Activated naive CD8-positive, alpha-beta T cell treated with anti-CD3 and anti-CD28 coated beads for 36 hours (primary cell): ENCODE measurements at places on chromosomes 3 and 15.

DNA sequence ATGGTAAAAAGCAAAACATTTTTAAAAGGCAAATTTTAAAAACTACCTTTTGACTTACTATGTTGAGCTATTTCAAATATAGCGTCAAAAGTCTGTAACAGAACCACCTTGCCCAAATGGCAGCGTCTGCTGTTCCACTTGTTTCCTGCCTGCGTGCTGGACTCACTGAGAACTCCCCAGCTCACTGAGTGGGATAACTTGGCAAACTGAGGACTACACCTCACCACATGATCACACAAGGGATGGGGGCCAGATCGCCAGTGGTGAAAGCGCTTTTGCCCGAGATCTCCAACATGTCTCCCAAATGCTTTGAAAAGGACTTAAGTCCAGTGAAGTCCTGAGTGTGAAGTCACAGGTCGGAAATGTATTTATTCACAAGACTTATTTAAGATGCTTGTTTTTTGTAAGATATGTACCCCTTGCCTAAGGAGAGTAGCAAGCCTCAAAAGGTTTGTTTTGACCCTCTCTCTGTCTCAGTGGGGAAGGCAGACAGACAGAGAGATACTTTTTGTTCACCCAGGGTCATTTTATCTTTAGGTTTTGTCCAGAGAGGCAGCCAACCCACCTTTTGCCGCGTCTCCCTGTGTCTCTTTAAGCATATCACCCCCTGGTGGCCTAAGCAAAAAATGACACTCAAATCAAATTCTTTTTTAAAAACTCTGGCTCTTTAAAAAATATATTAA lies 192.6 kb downstream of the PDZRN3 start:
- no peak for DNase-seq

DNA sequence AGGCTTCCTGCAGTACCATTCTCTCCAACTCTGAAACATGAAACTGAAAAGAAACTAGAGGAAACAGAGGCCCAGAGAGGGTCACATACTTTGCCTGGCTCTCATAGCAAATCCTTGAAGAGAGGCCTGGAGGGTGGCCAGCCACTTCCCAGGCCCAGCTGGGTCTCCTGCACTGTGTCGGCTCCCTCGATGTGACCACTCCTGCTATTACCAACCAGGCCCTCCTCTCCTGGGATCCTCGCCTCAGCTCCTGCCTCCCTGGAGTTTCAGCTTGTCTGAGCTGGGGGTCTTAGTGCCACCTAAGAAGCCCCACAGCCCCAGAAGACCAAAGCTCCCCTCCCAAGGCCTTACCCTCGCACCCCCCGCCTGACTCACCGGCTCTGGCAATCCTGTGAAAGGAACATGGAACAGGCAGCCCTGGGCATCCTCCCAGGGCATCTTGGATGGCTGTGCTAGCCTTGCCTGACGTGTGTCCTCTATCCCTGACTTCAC lies 4.6 kb downstream of the LOXL1 start:
- DNase-seq: no peak

- no peak for DNase-seq
These were observed 30.4 kb upstream of the UMPS start for GRCh38 chr3:124699686-124700396.

DNA sequence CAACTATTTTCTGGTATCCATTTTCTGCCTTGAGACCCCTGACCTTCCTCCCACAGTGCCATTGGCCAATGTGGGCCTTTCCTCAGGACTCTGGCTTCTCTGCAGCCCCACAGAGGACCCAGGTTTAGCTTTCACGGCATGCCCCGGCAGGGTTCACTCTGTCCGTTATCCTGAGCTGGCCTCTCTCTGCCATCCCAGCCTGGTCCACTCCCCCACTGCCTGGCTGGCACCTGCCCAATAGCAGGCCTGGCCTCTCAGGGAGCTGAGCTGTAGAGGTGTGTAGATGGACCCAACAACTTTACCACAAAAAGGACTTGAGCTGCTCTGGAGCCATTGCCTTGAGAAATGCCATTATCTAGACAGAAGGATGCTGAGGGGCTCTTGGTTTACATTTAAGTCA lies 57.5 kb downstream of the SCN10A start:
- no peak for DNase-seq

GRCh38 chr15:94582368-94582767 lies 351.0 kb downstream of the MCTP2 start:
- DNase-seq: no peak

- DNase-seq: no peak
These were observed 141.2 kb upstream of the TLE3 start for GRCh38 chr15:70238917-70239316.

GRCh38 chr3:69888040-69888942 lies 111.2 kb upstream of the SAMMSON start:
- no peak for DNase-seq

DNA sequence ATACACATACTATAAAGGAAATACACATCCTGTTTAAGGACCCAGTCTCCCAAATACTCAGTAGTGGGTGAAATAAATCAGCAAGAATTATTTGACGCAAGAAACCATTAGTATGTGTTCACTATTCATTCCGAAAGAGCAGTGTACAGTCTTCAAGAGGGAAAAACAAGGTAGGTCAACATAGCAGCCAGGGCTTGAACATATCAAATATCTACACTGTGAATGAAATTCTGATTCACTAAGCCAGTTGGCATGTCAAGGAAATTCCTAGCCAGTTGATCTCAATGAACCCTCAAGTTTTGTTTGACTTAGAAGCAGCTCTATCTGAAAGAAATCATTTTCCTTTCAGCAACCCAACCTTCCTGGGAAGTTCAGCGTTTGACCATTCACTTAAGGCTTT lies 99.0 kb downstream of the CNTN3 start:
- no peak for DNase-seq

GRCh38 chr15:70152070-70152480 lies 54.4 kb upstream of the TLE3 start:
- DNase-seq: no peak

DNA sequence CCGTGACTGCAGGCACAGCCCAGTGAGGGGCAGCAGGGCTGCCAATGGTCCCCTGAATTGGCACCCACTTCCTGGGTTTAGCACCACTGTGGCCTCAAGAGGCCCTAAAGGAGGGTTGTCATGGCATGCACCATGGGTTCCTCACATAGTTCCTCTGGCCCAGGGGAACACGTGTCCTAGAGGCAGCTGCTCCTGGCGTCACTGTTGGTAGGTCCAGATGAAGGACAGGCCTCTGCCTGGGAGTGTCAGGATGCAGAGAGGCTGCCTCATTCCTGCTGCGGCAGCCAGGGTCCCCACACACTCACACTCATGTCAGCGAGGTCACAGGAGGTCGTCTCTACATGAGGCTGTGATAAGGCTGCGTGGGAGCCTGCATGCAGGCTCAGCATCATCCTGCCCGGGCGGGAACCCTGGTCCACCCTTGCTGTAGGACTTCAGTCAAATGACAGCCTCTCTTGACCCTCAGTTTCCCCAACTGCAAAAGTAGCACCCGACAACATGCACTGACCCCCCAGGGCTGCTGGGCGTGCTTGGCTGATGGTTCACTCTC lies 26.1 kb upstream of the SFMBT1 start:
- no peak for DNase-seq

- DNase-seq: peak; percentile 99
These were observed at the start of gene RPS17 for GRCh38 chr15:82540055-82540983. Gene RPS17, minus strand, starts transcription at chr15:82540457. Its CDS starts 29 bp downstream, at chr15:82540428.

GRCh38 chr3:47432673-47433072 lies 43.1 kb downstream of the SCAP start:
- DNase-seq: no peak

GRCh38 chr3:42651248-42652091 lies 2.0 kb upstream of the ZBTB47 start:
- no peak for DNase-seq

DNA sequence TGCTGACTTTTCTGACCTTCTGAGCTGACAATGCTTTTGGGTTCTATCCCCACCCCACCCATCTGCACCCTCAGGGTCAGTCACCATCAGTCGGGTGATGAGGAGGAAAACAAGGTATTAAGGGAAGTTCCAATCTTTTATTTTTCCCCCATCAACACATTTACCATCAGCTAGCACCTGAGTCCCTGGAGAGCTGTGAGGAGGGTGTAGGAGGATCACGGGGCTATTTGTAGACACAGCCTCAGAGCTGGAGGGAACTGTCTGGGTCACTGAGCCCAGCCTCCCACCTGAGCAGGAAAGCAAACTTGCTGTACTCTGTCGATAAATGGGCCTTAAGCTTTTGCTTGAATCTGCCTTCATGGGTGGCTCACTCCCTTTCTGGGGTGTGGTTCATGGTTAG lies 24.8 kb upstream of the ZFAND6 start:
- DNase-seq: no peak

DNA sequence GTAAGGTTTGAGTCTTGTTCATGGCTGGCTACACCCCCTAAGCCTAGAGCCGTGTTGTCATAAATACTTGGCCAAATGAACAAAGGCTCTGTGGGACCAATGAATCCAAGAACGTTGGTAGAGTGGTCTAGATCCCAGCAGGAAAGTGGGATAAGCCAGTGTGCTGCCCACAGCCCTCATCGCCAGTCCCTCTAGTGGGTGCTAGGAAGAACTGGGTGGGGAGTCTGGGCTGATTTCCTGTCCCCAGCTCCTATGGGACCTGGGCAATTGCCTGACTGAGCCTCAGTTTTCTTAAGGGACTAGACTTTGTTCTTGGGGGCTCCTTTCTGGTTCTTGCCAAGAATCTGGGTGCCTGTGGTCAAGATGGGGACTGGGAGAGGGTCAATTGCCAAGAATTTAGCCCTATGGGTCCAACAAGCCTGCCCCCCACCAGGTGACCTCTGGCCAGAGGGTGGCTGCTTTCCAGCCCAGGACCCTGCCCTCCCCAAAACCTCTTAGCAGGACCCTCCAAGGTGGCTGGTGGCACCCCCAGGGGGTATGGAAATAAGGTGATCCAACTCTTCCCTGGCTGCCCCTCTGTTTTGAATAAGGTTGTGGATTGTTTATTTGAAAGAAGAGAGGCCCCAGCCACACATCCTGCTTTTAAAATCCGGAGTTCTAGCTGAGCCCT lies 42.7 kb downstream of the SMAD6 start:
- DNase-seq: no peak

GRCh38 chr3:105771392-105771791 lies 97.4 kb downstream of the CBLB start:
- DNase-seq: no peak

DNA sequence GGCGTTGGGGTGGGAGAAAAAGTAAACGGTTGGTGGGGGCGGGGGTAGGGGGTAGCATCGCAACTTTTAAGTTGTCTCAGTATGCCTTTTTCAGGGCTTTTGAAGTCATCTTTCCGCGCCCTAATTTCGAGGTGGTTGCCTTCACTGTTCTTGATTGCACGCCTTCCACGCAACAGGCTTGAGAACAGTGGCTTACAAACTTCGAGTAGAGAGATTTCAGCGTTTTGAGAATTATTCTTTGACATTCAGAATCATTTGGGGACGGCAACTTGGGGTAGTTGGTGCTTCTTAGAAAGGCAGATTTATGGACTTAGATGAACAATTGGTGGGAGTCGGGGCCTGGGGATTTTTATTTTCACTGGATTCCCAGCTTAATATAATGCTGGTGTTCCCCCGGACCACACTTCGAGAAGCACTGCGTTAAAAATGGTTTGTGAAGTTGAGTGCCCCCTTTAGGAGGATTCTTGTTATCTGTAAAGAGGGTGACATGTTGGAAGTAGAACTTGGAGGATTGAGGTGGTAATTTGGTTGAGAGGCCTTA lies 880 bp downstream of the PPP4R2 start:
- DNase-seq: peak; percentile 16

- DNase-seq: no peak
These were observed 875 bp upstream of the NT5DC2 start for GRCh38 chr3:52534281-52535183.

GRCh38 chr3:16704941-16705340 lies 99.7 kb upstream of the DAZL start:
- DNase-seq: no peak

DNA sequence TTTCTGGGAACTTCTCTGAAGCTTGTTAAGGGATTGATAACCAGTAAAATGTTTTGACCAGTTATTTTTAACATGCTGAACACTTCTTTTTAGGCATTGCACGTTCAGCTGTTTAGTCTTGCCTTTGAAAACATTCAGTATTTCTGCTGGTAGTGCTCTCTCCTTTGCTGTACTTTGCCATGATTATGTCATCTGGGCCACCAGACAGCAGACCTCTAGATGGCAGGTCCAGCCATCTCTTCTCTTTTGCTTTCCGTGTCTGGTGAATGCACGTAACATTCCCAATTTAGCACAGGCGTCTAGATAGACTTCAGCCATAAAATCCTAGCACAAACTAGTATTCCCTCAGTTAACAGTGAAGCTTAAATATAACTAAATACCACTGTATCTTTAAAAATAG lies 57.8 kb downstream of the RAB7A start:
- DNase-seq: no peak

- peak; percentile 70 for DNase-seq
These were observed 12.4 kb upstream of the RAB11A start for GRCh38 chr15:65856821-65857455.

- DNase-seq: no peak
These were observed 2.8 kb downstream of the CHD2 start for GRCh38 chr15:92902737-92903593.

- DNase-seq: no peak
These were observed 7.5 kb downstream of the ZDHHC3 start for GRCh38 chr3:44968447-44968858.

GRCh38 chr3:97839944-97840343 lies 18.1 kb downstream of the CRYBG3 start:
- DNase-seq: no peak

DNA sequence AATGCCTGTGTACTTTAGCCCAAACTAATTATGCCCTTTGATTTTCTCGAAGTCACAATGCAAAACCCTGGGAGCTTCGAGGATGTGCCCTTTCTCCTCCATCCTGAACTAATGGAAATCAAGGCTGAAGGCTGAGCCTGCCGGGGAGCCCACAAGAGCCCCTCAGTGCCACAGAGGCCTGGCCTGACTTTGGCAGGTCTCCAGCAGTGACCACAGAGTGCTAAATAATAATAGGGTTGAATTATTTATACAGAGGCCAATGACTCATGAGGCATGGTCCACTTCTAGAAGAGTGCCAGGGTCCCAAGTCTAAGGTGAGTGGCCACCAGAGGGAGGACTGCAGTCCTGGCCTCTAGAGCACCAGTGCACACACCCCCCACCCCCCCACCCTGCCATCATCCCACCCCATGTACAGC lies 19.1 kb upstream of the GLCE start:
- DNase-seq: no peak

GRCh38 chr3:131143802-131144201 lies 117.1 kb downstream of the NEK11 start:
- DNase-seq: no peak

DNA sequence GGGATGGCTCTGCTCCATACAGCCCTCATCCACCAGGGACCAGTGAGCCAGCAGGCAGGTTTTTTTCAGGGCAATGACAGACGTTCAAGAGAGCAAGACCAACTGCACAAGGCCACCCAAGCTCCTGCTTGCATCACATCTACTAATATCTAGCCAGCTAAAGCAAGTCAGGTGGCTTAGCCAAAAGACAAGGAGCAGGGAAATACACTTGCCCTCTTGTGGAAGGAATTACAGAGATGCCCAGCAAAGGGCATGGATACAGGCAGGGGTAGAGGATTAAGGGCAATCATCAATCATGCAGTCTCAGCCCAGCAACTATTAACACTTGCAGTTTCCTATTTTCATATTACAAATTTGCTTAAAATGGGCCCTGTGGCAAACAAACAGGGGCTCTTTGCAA lies 81.5 kb upstream of the NTRK3 start:
- no peak for DNase-seq

GRCh38 chr3:43213631-43214030 lies 72.7 kb upstream of the SNRK start:
- no peak for DNase-seq

- DNase-seq: no peak
These were observed 6.9 kb upstream of the GHRL start for GRCh38 chr3:10299679-10300078.
